ENCODE measurements at places on chromosomes 1 and 21.
A peak's percentile ranks its signal among the peaks of the same experiment; 100 is the strongest.

DNA sequence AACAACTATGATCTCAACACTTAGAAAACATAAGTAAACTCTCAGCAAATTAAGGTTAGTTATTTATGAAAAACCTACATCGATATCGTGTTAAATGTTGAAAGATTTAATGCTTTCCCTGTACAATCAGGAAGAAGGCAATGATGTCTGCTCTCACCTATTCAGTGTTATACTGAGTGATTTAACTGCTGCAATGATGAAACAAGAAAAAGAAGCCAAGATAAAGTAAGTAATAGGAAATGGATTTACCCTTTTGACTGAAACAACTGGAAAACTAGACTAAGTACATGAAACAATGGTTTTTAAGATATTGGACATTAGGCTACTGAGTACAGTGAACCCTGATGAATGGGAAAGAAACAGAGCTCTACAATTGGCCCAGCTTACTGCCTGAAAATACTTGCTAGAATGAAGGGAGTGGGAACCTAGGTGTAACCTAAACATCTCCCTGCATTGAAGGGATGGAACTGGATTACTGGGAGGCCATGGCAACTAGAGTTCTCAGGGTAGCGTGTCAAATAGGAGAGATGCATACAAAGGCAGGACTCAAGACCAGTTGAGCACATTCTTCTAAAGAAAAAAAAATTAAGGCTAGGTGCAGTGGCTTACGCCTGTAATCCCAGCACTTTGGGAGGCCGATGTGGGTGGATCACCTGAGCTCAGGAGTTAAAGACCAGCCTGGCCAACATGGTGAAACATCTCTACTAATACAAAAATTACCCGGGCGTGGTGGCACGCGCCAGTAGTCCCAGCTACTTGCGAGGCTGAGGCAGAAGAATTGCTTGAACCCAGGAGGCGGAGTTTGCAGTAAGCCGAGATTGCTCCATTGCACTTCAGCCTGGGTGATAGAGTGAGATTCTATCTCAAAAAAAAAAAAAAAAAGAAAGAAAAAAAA lies 37.3 kb downstream of the SNRPE start:
- no peak for DNase-seq

- DNase-seq = no peak
These were observed 239.1 kb downstream of the RERE start for GRCh38 chr1:8578132-8578877.

GRCh38 chr1:145782272-145783099 lies 41.4 kb downstream of the RNF115 start:
- no peak for DNase-seq

GRCh38 chr1:98103617-98104285 lies 182.9 kb upstream of the DPYD start:
- no peak for DNase-seq

- DNase-seq = no peak
These were observed 24.9 kb downstream of the ZC3H11B start for GRCh38 chr1:219587801-219588561.

DNA sequence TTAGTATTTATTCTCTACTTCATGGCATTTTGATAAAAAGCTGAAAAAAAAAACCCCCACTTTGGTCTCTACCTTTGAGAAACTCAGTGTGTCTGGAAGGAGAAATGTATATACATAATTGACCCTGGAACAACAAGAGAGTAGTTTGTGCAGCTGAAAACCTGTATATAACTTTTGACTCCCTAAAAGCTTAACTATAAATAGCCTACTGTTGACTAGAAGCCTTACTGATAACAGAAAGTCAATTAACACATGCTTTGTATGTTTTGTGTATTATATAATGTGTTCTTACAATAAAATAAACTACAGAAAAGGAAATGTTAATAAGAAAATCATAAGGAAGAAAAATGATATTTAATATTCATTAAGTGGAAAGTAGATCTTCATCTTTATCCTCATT lies 88.0 kb downstream of the NEK7 start:
- DNase-seq = no peak

GRCh38 chr1:23562137-23562876 lies 3.0 kb upstream of the ID3 start:
- DNase-seq = peak; percentile 35

GRCh38 chr1:116434849-116435248 lies 61.8 kb downstream of the ATP1A1 start:
- no peak for DNase-seq

GRCh38 chr1:181134543-181135436 lies 46.3 kb downstream of the IER5 start:
- DNase-seq = peak; percentile 68

- DNase-seq = no peak
These were observed 130.3 kb downstream of the PHTF1 start for GRCh38 chr1:113628997-113629396.

- DNase-seq = no peak
These were observed 32.0 kb downstream of the VTCN1 start for GRCh38 chr1:117178756-117179155.

GRCh38 chr1:99018313-99018712 lies 13.7 kb upstream of the PLPPR5 start:
- no peak for DNase-seq

DNA sequence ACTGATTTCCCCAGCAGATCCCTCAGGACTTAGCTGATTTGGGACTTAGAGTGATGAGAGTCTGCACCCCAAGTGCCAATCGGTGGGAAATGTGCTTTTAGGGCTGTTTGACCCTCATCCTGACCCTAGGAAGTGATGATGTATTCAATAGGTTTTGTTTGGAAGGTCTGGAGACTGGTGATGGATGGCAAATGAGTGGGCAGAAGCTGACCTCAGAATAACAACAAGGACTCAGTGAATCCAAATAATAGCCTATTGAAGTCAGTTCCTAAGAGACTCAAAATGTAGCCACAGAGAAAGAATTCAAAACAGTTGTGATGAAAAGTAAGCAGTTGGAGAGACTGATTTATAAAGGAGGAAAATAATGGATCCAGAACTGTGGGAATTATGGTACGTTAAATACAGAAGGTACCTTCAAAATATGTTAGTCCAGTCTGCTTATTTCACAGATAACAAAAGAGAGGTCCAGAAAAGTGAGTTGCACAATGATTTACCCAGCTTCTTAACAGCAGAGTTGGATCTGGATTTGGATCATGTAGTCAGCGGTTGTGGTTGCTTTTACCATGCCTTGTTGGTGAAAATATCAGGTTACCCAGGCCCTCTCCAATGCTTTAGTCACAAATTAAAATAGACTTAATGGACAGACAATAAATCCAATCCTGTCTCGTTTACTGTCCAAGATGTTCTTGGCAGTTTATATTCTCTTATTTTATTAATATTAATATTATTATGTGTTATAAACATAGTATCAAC lies 123.0 kb upstream of the PTBP2 start:
- no peak for DNase-seq

DNA sequence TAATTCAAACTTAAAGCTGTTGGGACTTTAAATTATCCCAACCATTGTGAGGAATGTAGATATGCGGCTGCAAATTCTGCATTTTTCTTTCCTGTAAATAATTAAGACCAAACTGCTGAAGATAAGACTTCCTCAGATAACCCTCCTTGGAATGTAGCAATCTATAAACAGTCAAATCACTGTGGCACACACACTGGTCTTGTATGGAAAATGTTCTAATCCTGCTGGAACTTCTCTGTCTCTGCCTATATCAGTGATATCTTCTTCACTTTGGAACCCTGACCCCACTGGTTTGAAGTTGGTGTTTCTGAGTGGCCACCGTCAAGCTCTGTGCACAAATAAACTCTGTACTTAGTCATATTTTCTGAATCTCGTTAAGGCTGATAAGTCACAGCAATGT lies 32.9 kb downstream of the HSF2BP start:
- no peak for DNase-seq

- DNase-seq = no peak
These were observed 188.4 kb downstream of the ZZZ3 start for GRCh38 chr1:77494026-77494425.

GRCh38 chr1:168341483-168341975 lies 60.9 kb downstream of the TBX19 start:
- no peak for DNase-seq

GRCh38 chr1:238404921-238405320 lies 514.2 kb upstream of the ZP4 start:
- no peak for DNase-seq

DNA sequence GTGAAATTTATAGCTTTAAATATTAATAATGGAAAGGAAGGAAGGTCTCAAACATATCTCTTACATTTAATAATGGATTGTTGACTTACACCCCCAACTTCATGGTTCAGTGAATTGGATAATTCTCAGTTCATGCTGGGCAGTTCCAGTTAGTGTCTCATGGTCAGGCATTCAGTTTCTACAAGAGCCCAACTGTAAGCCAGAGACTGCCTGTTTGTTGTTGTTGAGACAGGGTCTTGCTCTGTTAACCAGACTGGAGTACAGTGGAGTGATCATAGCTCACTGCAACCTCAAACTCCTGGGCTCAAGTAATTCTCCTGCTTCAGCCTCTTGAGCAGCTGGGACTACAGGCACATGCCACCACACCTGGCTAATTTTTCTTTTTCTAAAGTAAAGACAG lies 5.0 kb upstream of the DMAP1 start:
- DNase-seq = no peak

DNA sequence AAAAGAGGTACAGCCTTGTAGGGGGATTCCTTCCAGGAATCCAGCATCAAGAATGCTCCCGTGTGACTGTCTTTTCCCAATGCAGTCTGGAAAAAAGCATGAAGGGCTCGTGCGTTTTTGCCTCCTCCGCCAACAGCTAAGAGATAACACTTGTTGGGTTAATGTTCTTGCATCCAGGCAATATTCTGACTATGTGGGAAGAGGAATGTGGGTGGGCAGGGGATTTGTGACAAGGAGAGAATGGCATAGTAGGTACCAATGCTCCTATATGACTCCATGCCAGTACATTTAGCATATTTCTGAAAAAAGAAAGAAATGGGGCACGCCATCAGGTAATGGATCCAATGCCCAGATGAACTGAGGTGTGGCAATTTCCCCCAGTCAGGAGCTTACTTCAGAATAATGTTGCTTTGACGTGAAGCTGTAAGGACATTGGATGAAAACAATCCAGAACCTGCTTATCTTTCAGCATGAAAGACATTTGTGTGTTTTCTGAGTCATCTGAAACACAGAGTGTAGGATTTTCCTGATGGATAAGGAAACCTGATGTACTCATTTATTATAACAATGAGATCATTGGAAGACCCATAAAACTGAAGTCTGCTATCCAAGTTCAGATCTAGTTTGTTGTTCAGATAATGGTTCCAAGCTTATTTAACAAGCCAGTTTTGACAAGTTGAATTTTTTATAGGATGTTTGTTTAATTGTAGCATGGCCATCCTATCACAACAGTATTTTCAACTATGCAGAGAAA lies 105.5 kb downstream of the LYPLAL1 start:
- no peak for DNase-seq

All from activated naive CD4-positive, alpha-beta T cell treated with anti-CD3 and anti-CD28 coated beads for 36 hours (primary cell).